ENCODE measurements at places on chromosomes 12 and 14. TPM values are rescaled to one million over a fixed set of nuclear protein-coding genes. Genes with fewer than 3 reads are reported as not detected.

- DNase-seq: no peak
Observed at GRCh38 chr12:39010406-39010805, 105.0 kb upstream of the CPNE8 start.

GRCh38 chr14:78088916-78089315, 81.3 kb upstream of the NRXN3 start:
- DNase-seq: no peak

- no peak for DNase-seq
Observed at GRCh38 chr12:50050410-50051098, 6.8 kb upstream of the ASIC1 start.

DNA sequence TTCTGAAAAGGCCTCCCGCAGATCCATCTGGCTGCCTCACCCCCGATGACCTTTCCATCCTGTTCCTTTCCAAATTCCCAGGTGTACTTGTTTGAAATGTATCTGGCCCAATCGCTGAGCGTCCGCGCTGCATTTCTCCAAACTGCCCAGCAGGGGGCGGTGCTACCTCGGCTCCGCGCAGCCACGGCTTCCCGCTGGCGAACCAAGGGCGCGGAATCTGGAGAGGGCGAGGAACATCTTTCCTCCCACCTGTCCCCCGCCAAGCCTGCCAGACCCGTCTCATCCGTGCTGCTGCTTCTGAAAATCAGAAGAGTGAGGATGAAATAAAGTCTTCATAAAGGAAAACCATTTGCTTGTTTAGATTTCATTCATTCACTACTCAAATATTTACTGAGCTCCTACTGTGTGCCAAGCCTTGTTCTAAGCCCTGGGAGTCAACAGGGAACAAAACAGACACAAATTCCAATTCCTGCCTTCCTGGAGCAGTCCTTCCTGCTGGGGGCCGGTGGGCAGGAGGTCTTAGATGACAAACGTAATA, 16.8 kb upstream of the MYL2 start:
- peak; percentile 59 for DNase-seq

DNA sequence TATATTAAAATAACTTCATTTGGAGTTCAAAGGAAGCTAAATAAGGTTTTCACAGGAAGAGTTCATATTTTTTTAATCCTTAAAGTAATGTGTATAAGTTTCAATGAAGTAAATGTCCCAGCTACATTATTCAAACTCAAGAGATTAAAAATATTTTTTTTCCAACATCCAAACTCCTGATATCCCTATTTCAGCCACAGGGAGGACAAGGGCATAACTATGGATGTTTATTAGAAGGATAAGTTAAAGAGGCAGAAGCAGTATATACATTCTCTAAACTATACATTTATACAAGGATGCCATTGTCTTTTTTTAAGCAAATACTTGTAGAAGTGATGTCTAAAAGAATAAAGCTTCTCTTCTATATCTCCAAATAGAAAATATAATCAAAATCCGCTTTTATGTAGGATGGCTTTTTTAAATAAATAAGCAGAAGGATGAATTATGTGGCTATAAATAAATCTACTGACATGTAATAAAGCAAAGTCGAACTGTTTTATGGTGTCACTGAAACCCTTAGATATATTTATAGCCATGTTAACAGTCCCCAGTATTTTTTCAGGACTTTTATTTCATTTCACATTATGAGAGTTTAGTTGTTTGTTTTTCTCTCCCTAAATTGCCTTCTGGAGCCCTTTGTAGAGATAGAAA, 936.5 kb downstream of the DIO2 start:
- no peak for DNase-seq

GRCh38 chr14:90676912-90677311, 139.3 kb downstream of the TTC7B start:
- no peak for DNase-seq

GRCh38 chr12:121209624-121210572, at the start of gene P2RX4:
Gene P2RX4 (plus strand): TSS chr12:121210129. CDS start chr12:121210165, 36 bp downstream.
- DNase-seq: peak; percentile 90

DNA sequence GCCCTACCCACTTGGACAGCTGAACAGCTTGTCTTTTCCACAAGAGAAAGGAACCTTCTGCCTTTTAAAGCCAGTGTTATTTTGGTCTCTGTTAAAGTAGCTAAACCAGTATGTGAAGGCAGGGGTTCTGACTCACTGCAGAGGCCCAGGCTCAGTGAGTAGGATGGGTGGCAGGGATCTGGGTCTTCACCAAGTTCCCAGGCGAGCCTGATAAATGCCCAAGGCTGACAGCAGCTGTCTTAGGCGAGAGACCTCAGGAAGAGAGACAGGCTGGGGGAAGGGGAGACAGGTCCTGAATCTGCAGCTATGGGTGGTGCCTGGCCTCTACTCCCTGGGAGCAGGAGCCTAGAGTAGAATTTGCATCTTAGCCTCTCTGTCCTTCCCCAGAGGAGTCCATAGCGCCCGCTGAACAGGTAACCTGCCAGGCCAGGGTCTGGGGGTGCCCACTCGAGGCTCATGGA, 18.1 kb upstream of the KIF26A start:
- no peak for DNase-seq

GRCh38 chr14:76926521-76927251, 100.5 kb downstream of the LRRC74A start:
- peak; percentile 37 for DNase-seq

DNA sequence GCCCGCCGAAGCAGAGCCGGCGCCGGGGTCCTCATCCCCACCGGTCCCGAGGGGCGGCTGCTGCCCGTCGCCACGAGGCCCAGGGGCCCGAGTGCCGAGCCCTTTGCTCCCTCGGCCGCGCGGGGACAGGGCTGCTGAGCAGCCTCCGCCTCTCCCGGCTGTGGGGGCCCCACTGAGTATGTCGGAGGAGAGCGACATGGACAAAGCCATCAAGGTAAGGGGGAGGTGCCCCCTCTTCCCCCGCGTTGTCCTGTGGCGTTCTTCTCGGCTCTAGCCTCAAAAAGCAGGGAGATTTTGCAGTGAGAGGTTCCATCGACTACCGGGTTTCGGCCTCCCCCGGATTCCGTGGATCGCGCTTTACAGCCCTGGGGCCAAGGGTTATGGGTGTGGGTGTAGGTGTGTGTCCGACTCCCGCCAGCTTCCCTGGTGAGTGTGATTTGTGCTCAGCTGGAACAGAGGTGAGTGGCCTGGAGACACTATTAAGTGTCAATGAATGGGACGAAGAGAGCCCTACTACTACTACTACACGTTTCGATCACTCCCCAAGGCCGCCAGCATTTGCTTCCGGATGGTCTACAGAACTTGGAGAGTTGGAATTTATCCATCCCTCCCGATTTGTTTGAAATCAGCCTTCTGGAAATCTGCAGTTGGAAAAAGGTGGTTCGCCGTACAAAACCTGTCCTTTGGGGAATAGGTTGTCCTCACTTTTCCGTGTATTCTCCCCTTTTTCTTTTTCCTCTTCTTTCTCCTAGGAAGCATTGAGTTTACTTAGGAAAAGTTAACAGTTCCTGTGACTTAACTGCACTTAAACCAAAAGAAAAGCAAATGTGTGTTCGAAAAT, 748 bp downstream of the MAPKAPK5 start:
- DNase-seq: peak; percentile 59

Gene ST8SIA1
- 1.7 TPM for total RNA-seq

Gene TMEM63C
- 0.32 TPM for total RNA-seq

Gene DNAL1
- 4.7 TPM for total RNA-seq

Gene ENDOU
- not detected for total RNA-seq

Measured in activated naive CD4-positive, alpha-beta T cell treated with anti-CD3 and anti-CD28 coated beads, Interleukin-2, amount 50 U/mL, for 72 hours (primary cell).